ENCODE measurements at places on chromosomes 16 and 17. TPM values are rescaled to one million over a fixed set of nuclear protein-coding genes. Genes with fewer than 3 reads are reported as not detected.

DNA sequence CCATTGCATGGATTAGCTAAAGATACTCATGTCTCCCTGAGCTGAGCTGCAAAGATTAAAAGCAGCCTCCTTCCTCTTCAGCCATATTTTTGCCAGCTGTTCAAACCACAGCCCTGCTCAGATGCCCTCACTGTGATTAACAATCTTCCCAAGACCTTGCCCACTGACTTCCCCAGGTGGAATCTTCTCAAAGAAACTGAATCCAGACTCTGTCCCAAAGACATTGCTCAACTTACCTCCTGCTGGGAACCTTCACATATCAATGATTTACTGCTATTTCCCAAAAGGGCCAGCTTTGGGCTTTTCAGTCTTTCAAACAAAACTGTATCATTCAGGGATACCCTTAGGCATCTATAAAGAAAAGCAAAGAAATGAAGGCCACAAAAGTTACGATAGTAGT is 9.2 kb downstream of the C17orf67 start:
- DNase-seq, result no peak

- no peak for DNase-seq
Measured at GRCh38 chr17:2146132-2146871, 91.4 kb downstream of the HIC1 start.

Gene KRTAP4-4
- not detected for total RNA-seq

Gene BTBD17
- total RNA-seq, result 16.1 TPM

DNA sequence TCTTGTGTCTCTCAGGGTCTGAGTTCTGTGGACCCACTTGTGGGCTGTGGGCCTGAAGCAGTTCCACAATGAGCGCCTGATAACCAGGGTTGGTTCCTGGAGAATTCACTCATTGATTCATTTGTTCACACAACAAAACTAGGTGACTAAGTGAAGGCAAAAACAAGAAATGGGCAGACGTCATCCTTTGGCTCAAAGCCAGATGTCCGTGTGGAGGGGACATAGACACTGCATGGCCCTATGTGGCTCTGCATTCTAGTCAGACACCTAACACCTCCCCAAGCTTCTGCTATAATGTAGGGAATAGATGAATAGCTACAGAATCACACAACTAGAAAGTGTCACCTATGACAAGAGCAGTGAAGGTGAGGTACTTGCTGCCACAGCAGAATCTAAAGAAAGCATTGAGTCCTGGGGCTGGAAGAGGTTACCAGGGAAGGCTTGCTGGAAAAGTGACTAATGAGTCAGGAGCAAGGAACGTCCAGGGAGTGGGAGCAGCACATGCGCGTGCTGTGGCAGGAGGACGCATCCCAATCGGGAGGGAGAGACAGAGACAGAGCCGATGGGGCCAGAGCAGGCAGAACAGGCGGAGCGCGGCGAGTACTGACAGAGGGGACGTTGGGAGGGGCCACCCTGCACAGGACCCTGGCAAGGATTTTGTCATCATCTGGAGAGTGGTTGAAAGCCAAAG is 58.9 kb downstream of the CES1 start:
- no peak for DNase-seq

- DNase-seq, result no peak
Measured at GRCh38 chr17:27382025-27382424, 74.2 kb upstream of the KSR1 start.
